ENCODE measurements at places on chromosomes 2 and 18.
A peak's percentile ranks its signal among the peaks of the same experiment; 100 is the strongest.

DNA sequence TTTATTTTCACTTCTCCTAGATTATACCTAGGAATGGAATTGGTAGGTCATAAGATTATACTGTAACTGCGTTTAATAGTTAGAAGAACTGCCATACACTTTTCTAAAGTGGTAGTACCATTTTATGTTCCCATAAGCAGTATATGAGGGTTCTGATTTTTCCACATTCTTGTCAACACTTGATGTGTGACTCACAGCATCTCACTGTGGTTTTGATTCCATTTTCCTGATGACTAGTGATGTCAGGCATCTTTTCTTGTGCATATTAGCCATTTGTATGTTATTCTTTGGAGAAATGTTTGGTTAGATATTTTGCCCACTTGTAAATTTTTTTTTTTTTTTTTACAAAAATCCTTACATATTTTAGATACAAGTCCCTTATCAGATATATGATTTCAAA lies 2.3 kb downstream of the DCAF17 start:
- peak; percentile 80 for DNase-seq

DNA sequence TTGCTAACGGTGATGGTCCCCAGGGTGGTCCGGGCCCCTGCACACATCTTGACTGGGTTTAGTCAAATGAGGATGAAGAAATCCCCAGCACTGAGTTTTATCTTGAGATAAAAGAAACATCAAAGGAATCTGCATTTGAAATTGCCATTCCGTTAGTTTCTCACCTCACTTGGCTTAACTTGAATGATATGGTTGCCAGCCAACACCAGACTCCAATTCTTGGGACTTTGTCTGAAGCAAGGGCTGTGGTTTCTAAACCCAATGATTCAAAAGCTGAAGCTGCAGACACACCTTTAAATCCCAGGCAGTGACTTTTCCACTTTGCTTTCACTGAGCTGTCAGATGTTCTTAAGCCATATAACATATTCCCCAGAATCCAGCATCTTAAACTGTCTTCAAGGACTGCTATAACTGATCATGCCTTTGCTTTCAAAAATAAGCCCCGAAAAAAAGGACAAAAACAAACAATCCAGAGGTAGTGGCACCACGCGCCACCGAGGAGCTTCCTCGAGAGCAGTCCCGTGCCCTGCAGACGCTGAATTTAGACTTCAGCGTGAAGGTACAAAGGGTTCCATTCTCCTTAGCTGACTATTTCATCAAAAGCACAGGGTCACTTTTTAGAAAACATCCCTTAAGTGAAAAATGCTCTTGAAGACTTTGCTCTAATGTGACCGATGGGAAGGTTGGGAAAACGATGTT lies 189.3 kb downstream of the HDAC4 start:
- no peak for DNase-seq

- DNase-seq = no peak
These were observed 37.7 kb upstream of the CDC42EP3 start for GRCh38 chr2:37709111-37709510.

- peak; percentile 90 for DNase-seq
These were observed at the start of gene TNFAIP6 for GRCh38 chr2:151357359-151357758. Gene TNFAIP6, plus strand, starts transcription at chr2:151357592. Its CDS starts 75 bp downstream, at chr2:151357667.

- no peak for DNase-seq
These were observed 33.0 kb upstream of the WDR75 start for GRCh38 chr2:189408294-189408693.

DNA sequence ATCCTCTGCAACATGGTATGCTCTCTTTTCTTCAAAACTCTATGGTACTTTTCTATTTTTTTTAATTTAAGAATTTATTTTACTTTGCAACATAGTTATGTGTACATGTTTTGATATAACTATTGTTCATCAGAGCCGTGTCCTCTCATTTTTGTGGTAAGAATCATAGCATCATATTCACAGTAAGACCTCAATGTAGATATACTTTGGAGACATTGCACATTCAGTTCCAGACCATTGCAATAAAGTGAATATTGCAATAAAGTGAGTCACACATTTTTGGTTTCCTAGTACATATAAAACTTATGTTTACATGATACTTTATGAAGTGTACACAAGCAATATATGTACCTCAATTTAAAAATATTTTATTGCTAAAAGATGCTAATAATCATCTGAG lies 22.7 kb upstream of the LINC00305 start:
- DNase-seq = peak; percentile 11

DNA sequence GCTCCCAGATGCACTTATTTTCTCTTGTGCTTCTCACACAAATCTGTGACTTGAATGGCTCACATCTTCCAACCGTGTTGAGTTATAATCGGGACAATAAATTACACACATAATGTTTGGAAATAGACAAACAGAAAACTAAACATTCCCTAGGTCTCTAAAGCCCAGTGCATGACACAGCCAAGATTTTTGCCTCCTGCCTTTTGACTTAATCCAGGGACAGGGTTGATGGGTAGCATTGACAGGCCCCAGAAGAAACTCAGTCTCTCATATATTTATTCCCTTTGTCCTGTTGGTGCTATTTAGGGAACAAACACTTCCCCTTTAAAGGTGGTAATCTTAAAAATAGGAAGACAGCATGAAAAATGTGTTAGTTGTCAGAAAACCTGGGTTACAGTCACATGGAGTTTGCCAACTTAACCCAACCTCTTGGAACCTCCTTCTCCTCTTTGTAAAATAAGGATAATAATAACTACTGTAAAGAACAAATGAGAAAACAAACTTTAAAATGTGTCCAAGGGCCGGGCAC lies 24.0 kb upstream of the ARPC2 start:
- no peak for DNase-seq

- no peak for DNase-seq
These were observed 401.2 kb upstream of the RAB12 start for GRCh38 chr18:8207996-8208395.

DNA sequence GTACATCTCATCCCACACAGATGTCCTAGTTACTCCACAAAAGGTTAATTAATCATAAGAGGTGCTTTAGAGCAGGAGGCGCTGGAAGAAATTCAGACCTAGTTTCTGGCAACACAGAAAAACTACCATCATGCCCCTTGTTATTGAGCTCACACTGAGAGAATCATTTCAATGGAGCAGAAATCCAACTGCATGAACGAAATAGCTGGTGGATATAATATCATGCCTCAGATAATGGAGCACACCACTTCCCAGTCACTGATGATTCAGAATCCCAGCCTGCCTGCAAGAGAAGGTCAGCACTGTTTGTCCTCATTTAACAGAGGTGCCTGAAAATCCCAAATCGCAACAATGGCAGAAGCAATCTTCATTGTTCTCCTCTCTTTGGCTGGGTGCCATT lies 125.8 kb upstream of the CREB1 start:
- no peak for DNase-seq

DNA sequence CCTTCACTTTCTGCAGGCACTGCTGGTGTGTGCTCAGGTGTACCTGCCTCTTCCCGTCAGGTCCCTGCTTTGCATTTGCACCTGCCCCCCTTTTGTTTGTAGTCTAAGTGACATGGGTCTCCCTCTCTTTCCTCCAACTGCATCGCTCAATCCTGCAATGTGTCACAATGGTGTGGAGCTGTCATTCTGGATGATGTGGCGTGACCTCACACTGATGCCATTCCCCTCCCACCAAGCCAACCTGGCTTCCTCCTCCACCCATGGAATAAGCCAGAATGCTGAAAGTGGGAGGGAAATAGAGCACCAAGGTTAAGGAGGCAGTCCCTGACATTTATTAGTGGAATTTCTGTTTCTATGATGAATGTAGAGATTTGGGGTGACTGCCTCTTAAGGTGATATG lies 156.7 kb downstream of the ZBTB7C start:
- DNase-seq = no peak

DNA sequence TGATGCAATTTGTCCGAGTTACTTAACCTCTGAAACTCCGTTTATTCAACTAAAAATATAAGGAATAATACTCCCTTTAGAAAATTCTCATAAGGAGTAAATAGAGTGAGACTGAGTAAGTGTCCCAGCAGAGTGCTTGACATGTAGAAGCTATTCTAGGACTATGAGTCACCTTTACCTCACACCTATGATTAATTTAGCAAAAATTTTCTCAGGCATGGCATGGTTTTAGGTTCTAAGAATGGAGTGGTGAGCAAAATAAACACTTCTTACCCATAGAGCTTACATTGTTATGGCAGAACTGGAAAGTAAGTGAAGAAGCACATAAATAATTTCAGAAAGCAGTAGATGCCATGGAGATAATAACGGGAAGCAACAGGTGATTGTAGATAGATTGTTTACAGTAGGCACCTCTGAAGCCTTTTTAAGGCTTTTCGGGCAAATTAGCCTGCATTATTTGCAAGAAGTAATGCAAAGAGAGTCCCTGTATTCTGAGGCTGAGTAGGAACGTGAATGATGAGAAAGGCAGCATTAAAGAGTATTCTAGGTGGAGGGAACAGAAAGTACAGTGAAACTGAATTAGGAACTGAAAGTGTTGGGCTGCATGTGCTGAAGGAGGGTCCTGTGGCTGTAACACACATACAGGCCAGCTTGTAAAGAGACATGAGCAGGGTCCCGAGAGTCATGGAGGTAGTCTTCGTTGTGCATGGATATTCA lies 209.2 kb downstream of the ZNF407 start:
- peak; percentile 90 for DNase-seq

GRCh38 chr2:236336575-236337464 lies 72.6 kb upstream of the ASB18 start:
- DNase-seq = no peak

DNA sequence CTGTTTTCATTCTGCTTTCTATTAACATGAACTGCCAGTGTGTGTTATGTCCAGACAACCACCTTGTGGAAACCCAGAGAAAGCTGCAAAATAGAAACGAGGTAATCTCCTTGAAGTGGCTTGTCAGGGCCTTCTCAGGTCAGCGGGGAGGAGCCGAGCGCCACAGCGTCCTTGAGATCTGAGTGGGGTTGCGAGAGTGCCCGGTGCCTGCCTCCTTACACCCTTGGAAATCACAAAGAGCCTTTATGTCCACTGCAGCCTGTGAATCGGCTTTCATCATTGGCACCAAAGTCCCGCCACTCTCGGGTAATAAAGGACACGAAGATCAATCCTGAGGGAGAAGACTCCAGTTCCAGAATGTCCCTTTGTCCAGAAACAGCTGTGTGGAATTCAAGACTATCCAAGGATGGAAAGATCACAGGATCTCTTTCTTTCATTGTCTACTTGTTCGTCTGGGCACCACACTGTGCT lies 135.2 kb downstream of the HRH4 start:
- no peak for DNase-seq

- no peak for DNase-seq
These were observed 100.4 kb upstream of the STK17B start for GRCh38 chr2:196271795-196272194.

GRCh38 chr2:190563646-190564045 lies 29.1 kb upstream of the NEMP2 start:
- DNase-seq = no peak

GRCh38 chr2:217995731-217996231 lies 7.0 kb downstream of the TNS1 start:
- DNase-seq = no peak

DNA sequence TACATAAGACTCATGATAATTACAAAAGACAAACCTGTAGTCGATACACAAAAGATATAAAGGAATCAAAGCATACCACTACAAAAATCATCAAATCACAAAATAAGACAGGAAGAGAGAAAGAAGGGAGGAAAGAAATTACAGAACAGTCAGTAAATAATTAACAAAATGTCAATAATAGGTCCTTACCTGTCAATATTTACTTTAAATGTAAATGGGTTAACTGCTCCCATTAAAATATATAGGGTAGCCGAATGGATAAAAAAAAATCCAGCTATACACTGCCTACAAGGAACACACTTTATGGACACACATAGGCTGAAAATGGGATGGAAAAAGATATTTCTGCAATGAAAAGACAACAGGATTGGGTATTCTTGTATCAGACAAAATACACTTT lies 163.7 kb downstream of the PIEZO2 start:
- no peak for DNase-seq

DNA sequence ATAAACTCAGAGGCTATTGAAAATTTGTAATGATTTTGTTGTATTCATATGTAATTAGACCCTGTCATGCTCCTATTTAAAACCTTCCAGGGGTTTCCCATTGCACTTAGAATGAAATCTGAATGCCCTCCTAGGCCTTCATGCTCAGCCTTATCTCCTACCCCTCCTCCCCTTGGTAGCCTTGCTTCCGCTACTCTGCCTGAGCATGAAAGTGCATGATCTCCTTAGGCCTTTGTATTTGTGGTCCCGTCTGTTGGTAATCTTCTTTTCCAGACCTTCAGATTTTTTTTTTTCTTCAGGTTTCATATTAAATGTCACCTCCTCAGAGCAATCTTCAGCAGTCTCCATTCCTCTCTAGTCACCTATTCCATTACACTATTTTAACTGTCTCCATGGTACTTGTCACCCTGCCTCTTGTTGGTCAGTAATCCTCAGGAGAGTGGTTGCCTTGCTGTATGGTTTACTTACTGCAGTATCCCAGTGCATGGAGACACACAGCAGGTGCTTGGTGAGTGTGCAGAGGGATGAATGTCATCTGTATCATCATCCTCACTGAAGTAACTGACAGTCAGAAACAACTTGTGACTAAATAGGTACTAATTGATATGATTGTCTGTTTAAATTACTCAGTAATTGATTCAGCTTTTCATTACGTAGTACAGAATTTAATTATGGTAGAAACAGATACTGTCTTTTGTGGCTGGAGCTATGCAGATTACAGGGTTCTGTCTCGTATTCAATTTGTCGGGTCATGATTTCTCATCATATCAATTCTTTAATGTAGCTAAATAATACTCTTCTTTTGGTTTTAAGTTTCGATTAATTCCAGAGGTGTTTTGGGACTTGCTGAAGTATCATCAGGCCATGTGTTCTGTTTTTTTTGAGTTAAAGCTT lies 63.9 kb downstream of the PHLPP1 start:
- DNase-seq = no peak

GRCh38 chr2:55114597-55114996 lies 64.3 kb upstream of the RTN4 start:
- no peak for DNase-seq

DNA sequence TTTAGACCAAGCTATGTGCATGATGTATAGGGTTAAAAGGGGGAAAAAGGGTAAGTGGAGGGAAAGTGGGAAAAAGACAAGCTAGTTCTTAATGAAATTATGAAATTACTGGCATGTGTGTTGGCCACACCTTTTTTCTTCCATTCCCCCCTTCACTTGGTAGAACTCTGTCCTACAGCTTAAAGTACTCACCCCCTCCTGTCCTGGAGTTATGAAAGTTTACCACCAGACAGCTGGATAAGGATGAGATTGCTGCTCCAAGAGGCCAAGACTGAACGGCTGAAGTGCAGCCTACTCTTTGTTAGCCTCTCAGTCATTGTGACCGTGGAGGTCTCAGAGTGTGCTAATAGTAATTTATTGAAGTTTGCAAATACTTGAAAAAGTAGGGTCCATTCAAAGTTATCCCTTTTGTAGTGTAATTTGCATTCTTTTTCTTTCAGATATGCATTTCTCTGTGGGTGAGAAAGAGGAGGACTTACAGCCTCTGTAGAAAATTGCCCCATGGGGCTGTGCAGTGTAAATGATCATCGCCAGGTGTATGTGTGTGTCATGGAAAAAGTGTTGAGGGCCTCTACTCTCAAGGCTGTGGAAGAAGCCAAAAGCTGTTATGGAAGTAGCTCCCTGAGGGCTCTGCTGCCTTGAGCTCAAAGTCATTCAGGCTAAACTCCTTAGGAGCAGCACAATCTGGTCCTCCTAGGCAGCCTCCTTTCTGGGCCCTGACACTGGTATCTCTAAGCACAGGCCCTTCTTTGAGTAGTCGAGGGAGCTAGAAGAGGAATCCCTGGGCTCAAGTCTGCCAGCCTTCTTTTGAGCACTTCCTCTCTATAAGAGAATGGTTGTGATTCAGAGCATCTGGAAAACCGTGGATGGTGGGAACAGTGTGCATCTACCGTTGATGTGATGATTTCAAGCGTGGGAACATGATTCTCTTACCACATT lies 46.2 kb downstream of the LHCGR start:
- DNase-seq = no peak

Data from astrocyte of the spinal cord (primary cell).